ENCODE measurements at places on chromosomes 7 and 10. TPM values are rescaled to one million over a fixed set of nuclear protein-coding genes. Genes with fewer than 3 reads are reported as not detected.

CD36 gene
- total RNA-seq, result 6.4 TPM

STEAP2 gene
- not detected for total RNA-seq

DNA sequence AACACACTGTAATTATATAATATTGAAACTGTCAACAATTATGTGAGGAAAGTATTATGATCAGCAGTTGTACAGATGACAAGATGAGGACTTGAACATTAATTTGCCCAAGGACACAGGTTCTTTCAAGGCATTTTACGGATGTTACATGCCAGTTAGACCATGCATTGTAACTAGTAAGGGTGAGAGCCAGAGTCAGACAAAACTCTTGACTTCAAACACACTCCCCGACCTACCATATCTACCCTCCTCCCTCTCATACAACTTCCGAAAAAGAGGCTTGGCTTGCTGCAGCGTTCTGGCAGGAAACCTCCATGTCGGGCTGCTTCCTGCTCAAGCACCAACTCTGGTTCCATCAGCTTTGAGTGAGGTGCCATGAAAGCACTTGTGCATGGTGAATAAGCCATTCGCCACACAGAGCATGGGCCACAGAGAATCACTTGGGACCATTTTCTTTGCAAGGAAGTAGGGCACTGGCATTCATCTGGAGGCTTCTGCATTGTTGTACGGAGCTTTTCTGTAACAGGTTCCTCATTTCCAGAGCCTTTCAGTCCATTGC is 53.2 kb downstream of the FOXI2 start:
- no peaks in the 10 kb centered on the region for H3K36me3 ChIP-seq
- H3K27me3 ChIP-seq, result peaks cover 15% of the 10 kb centered on the region
- no peak for DNase-seq
- H3K4me3 ChIP-seq, result no peak overlapping the region

- no peak overlapping the region for H3K27ac ChIP-seq
- no peak overlapping the region for H3K4me3 ChIP-seq
- H3K27me3 ChIP-seq, result peaks cover 4% of the 10 kb centered on the region
- no peaks in the 10 kb centered on the region for H3K36me3 ChIP-seq
Measured at GRCh38 chr7:25361863-25362262, 133.6 kb upstream of the NPVF start.

GRCh38 chr7:22481726-22482125 is 18.3 kb downstream of the STEAP1B start:
- no peaks in the 10 kb centered on the region for H3K36me3 ChIP-seq
- H3K4me3 ChIP-seq, result no peak overlapping the region

- DNase-seq, result no peak
- no peak overlapping the region for H3K27ac ChIP-seq
- no peaks in the 10 kb centered on the region for H3K4me1 ChIP-seq
- no peak overlapping the region for H3K4me3 ChIP-seq
- H3K36me3 ChIP-seq, result no peaks in the 10 kb centered on the region
Measured at GRCh38 chr7:147513451-147513850, 1077.1 kb upstream of the C7orf33 start.

DNA sequence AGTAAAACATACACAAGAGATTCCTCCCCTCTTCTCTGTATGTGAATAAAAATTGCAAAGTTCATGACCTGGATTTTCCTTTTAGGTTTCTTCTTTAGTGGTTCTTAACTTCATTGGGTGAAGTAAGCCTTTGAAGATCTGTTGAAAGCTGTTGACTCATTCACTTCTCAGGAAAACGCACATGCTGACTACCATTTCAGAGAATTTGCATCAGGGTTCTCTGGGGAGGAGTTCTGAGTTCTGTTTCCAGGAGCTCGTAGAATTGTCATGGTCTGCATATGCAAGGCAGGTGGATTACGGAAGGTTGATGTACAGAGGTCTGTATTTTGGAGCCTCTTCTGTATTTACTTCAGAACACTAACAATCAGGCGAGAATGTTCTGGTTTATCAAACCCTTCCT is 962 bp upstream of the SLC26A4 start:
- H3K4me1 ChIP-seq, result peaks cover 35% of the 10 kb centered on the region
- H3K27me3 ChIP-seq, result peaks cover 9% of the 10 kb centered on the region
- peak overlapping the region; percentile 83 for H3K27ac ChIP-seq
- peak overlapping the region; percentile 95 for H3K4me3 ChIP-seq

- H3K27ac ChIP-seq, result peak overlapping the region; percentile 40
- H3K27me3 ChIP-seq, result no peaks in the 10 kb centered on the region
- peak overlapping the region; percentile 86 for H3K4me3 ChIP-seq
- H3K4me1 ChIP-seq, result peaks cover 30% of the 10 kb centered on the region
- DNase-seq, result no peak
Measured at GRCh38 chr7:87874066-87874465, 2.1 kb downstream of the SLC25A40 start.

Measured in activated naive CD8-positive, alpha-beta T cell treated with anti-CD3 and anti-CD28 coated beads, Interleukin-2, amount 10 ng/mL, durations not matched to agents 7 days and 5 days (primary cell).